Suppressor macrophage treated with lipopolysaccharide for 4 hours (primary cell): ENCODE measurements at places on chromosomes 7 and 10.

DNA sequence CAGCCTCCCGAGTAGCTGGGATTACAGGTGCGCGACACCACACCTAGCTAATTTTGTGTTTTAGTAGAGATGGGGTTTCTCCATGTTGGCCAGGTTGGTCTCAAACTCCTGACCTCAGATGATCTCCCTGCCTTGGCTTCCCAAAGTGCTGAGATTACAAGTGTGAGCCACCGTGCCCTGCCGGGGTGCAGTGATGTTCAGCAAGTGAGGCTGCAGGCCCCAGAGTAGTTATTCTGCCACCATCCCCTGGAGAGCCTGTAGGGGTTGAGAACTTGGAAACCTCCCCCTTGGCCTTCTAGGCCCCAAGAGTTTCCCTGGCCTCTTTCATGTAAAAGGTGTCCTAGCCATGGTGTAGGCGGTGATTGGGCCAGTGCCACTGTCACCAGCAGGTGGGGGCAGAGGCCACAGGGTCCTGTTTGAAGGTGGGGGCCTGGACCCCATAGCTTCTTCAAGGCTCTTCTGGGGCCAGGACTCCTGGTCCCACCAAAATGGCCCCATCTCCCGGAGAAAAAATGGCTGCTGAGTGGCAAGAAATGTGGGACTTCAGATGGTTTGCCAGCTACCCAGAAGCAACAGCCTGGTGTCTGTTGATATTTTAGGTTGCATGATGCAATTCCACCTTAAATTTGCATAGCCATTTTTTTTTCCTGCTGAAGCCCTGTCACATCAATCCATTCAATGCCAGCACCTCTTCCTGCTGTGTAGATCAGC is 25.5 kb upstream of the INMT start:
- DNase-seq, result no peak

- DNase-seq, result no peak
These were observed 123.9 kb upstream of the ZMIZ1 start for GRCh38 chr10:78944723-78945312.

GRCh38 chr7:157505646-157506045 is 168.8 kb downstream of the DNAJB6 start:
- no peak for DNase-seq

DNA sequence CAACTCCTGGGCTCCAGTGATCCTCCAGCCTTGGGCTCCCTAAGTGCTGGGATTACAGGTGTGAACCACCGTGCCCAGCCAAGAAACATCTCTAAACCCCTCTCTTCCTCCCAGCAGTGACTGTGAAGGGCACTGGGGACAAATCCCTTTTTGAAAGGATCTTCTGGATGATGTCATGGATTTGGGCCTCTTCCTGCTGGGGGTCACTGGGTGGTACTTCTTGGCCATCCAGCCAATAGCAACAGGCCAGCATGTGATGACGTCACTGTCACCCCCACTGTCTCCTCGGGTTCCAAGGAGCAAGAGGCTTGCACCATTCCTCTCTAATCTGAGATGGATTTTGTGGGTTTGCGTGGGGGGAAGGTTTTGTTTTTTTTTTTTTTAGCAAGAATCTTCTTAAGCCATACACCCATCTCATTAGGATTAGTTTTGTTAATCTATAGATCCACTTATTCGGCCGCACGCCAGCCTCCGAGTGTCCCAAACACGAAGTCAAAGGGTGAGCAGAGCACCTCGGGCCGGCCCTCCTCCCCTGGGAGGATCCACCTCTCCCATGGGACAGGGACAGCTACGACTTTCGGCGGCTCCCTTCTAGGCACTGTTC is 29.4 kb upstream of the TNRC18 start:
- DNase-seq, result peak; percentile 30

DNA sequence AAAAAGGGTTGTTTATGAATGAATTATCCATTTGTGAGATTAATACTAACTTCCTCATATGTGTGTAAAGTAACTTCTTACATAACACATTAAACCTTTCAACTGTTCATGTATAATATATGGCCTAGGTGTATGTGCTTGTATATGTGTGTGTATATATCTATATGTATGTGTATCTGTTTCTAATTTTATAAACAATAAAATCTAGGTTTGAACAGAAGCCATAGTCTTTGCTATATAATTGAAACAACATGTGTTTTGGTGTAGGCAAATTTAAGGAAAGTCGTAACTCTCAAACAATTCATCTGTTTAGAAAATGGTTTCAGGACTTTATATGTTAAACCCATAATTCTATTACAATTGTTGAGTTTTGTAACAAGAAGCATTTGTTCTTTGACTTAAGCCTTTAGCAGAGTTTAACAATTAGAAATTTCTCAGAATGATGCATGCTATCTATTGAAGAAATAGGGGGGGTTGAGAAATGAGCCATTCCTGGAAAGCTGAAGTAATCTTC is 103.3 kb downstream of the BBS9 start:
- no peak for DNase-seq

DNA sequence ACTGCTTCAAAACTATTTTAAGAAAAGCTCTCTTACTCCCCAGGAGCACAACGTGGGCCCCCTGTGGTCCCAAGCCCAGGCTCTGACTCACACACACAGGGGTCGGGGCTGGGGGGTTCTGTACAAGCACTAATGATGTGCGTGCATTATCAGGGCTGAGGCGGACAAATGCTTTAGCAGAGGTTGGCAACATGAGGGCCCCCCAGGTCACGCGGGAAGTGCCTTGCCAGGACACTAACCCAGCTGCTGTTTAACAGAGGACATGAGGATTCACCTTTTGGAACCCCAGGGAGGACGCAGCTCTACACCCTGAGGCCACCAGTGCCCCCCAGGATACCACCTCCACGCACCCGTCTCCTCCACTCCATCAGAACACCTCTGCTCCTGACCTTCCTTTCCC is 342.8 kb downstream of the DNAJB6 start:
- no peak for DNase-seq

DNA sequence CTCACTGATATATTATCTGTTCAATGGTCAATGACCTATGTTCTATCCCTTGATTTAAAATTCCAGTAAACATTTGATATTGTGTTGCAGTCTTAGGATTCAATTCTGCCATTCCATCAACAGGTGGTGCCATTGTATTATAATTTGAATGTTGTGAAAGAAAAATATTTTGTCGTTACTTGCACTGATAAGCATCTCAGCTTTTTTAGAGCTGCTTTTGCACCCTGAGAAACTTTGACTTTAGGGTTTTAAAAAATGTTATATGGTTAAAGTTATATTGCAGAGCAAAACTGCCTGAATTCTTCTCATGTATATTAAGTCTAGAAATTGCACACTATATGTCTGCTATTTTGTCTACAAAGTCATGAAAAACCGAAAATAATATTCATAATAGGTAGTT is 18.8 kb upstream of the MINDY3 start:
- DNase-seq, result peak; percentile 49

- DNase-seq, result no peak
These were observed 85.7 kb upstream of the NMT2 start for GRCh38 chr10:15253951-15254807.

DNA sequence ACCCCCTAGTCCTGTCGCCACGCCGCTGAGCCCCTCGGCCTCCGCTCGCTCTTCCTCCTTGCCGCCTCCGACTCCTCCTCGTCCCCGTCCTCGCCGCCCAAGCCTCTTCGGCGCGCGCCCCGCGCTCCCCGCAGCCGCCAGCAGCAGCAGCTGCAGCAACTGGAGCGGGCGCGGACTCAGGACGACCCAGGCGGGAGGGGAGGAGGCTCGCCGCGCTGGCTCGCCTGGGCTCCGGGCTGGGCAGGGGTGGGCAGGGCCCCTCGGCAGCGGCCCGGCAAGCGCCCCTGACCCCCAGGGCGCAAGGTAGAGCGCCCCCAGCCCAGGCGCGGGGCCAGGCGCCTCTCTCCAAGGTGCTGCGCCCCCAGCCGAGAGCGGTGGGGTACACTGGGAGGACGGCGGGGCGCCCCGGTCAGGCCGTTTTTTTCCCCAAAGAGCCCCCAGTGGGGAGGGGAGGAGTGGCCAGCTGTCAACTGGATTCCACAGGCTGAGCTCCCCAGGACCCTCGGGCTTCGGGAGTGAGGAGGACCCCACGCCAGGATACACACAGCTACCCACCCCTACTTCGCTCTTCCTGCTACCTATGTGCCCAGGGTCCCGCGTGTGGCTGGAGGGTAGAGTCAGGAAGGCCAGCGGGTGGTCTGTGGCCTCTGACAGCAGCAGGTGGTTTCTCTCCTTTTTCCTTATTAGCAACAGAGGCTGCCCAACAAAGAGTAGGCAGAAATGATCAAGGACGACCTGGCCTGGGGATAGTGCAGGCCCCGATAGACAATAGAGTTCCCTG is 903 bp upstream of the KCNMA1 start:
- DNase-seq, result no peak

DNA sequence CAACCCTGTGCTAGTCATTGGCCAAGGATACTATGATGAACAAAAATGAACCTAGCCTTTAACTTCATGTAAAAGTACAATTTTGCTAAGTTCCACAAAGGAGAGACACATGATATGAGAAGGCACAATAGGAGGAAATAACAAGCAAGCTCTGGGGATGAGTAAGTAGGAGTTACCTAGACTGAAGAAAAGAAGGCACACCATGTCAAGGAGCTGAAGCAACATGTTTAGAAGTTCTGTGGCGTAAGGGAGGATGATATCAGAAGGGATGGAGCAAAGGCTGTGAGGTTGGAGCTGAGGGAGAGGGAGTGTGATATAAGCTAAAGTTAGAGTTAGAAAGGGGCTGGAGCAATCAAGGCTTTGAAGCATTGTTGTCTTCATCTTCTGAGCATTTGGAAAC is 25.6 kb downstream of the KIFBP start:
- DNase-seq, result peak; percentile 15

DNA sequence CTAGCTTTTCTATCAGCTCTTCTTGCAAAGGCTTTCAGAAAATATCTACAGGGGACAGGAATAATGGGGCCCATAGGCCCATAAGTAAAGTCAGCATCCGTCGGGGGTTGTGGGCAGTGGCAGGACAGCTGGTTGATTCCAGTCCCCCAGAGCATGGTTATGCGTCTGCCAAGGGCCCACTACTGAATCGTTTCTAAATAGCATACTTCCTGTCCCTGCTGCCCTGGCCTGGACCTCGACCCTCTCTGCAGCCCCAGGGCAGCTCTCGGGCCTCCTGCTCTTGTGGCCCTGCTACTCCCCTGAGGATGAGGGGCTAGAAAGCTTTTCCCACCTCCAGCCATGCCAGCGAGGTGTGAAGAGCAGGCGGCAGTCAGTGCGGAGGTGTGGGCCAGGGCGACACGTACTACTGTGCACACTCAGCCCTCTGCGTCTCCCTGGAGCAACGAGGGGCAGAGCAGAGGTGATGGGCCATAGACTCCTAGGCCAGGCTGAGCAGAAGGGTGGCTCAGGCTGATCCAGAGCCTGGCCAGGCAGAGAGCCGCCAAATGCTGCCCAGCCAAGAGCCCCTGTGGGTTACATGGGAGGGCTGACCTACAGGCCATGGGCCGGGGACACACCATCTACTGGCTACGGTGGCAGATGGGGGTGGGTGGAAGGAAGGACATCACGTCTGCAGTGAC is 4.7 kb upstream of the OPN4 start:
- DNase-seq, result no peak

- DNase-seq, result no peak
These were observed 78.8 kb downstream of the DNMBP start for GRCh38 chr10:99930731-99931550.

GRCh38 chr7:86411814-86412213 is 231.9 kb upstream of the GRM3 start:
- no peak for DNase-seq

DNA sequence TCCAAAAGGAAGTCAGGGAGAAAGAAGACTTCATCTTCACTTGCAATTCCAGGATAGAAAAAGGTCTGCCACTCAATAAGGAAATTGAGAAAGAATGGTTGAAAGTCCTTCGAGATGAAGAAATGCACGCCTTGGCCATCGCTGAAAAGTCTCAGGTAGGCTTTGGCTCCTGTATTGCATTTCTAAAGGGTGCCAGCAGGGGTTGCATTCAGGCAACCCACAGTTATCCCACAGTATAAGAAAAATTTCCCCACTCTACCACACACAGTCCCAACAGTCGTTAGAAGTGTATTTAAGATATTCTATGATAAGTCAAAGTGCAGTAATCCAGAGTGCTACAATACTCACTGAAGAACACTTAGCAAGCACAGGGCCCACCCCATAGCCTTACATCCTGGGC is 93.4 kb upstream of the FGL2 start:
- no peak for DNase-seq

- DNase-seq, result no peak
These were observed 141.2 kb downstream of the ELAPOR2 start for GRCh38 chr7:86918245-86918644.

GRCh38 chr10:123555616-123556015 is 110.5 kb upstream of the GPR26 start:
- DNase-seq, result no peak

DNA sequence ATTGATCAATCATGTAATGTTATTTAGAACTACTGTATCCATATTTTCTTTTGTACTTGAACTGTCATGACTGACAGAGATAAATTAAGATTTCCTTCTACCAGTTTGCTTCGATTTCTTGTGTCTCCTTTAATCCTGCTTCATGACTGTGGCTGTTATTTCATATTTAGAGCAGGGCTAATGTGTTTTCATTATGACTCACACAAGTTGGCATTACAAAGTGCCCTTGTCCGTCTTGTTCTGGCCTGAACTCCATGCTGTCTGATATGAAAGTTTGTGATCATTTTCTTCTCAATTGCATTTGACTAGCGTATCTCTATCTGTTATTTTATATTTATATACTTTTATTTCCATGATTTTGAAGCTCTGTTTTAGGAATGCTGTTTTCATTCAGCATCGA is 344.1 kb upstream of the PRKCQ start:
- DNase-seq, result no peak

- DNase-seq, result no peak
These were observed 130.3 kb downstream of the NRF1 start for GRCh38 chr7:129741743-129742213.

DNA sequence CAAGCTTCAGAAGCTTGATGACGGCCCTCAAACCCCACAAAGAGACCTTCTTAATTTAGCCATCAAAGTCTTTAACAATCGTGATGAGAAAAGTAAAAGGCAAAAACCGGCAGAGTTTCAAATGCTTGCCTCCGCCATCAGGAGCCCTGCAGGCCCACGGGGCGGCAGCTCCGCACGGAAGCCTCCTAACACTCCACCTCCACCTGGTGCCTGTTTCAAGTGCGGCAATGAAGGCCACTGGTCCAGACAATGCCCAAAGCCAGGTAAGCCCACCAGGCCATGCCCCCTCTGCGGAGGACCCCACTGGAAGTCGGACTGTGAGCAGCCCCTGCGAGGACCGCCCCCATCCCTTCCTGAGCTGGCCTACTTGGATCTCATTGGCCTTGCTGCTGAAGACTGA is 43.6 kb downstream of the CBX3 start:
- DNase-seq, result no peak
